ENCODE measurements at places on chromosomes 12 and 14.

DNA sequence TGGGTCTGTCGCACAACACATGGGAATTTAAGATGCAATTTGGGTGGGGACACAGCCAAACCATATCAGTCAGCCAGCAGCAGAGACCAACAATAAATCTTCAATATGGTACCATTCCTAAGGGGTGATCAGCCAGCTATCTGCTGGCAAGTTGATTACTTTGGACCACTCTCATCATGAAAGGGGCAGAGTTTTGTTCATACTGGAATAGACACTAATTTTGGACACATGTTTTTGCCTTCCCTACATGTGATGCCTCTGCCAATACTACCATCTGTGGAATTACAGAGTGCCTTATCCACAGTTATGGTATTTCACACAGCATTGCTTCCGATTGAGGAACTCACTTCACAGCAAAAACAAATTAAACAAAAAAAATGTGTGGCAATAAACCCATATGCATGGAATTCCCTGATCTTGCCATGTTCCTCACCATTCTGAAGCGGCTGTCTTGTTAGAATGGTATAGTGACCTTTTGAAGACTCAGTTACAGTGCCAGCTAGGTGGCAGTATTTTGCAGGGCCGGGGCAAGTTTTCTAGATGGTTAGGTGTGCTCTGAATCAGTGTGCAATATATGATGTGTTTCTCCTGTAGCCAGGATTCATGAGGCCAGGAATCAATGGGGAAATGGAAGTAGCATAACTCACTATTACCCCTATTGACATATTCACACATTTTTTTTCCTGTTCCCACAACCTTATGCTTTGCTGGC, 179.0 kb upstream of the IGF1 start:
- no peak for DNase-seq

- DNase-seq: peak; percentile 86
Observed at GRCh38 chr12:90938451-90938850, 16.5 kb downstream of the CCER1 start.

DNA sequence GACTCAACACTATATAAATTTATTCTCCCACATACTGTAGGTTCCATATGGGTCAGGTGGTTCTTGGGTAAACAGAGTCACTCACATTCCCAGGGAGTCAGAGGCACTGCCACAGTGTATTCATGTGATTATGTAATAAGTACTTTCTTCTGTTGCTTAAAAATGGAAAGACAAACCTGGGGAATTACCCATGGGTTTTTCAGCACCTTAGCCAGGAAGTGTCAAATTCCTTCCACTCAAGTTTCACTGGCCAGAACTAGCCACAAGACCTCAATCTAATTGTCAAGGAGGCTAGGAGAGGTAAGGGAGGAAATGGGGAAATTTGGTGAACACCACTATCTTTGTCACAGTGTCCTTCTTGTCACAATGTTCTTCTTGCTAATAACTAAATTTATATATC, 333.2 kb upstream of the MDGA2 start:
- DNase-seq: no peak

DNA sequence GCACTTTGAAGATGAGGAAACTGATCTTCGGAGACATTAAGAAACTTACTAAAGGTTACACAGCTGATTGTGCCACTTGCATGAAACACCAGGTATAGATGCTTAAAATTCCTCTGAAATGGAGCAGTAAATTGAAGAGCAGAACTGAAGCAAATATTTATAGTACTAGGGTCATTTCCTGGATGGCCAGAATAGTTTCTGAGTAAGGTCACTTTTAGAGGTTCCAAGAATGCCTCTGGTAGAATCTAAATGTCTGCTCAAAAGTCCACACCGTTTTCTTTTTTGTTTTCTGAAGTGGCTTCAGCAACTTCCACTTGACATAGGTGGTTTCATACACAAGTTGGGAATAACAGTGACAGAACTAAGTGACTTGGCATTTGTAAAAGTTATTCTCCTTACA, 19.4 kb downstream of the TPH2 start:
- DNase-seq: no peak

- no peak for DNase-seq
Observed at GRCh38 chr14:54329082-54329695, 67.6 kb upstream of the CDKN3 start.

DNA sequence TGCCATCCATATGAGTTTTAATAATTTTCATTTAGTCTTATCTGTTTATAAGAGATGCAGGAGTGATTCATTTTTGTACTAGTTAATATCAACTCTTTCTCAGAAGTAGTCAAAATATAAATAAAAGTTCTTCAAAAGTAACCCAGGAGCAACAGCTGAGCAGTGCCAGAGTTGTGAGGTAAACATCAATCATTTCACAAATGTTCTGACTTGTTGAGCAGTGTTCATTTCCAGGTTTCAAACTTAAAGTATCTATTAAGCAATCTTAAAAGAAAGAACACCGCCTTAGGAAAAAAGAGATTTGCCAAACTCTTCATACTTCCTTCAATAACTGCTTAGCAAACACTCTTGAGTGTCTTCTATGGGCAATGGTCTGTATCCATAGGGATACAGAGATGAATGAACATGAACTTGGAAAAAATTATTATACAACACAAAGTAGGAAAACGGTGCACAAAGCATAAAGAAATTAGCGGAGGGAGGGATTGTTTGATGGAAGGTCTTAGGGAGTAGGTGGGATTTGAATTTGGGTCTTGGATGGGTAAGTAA, 41.9 kb upstream of the POC1B start:
- DNase-seq: no peak

DNA sequence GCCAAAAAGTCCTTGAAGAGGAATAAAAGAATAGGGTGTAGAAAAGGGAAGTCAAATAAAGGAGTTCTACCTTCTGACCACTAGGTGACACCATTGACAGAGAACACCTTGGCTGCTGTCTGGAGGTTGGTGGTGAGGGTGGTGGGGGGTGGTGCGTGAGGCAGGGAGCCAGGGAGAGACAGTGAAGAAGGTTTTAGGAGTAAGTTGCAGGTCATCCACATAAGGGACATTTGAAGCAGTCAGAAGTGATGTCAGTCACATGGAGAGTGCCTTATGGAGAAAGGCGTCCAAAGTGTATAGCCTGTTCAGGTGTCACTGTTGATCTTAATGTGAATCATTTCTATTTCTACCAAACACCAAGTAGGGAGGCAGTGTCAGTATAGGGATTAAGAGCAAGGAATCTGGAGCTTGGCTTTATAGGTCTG, 279.3 kb upstream of the DDHD1 start:
- no peak for DNase-seq

DNA sequence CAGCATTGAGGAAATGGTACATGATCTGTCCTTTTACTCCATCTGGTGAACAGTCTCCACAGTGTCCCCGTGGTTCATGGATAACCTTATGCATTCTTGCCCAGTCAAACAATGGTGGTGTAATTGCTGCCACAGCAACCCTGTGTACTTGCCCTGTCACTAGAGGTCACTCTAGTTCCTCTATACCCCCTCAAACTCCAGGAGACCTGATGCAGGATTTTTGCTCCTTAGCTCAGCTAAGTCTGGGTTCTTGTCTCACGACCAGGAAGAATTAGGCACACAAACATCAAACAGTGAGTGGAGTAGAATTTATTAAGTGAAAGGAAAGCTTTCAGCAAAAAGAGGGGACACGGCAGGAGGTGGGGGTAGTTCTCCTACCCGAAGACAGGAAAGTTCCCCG, 24.7 kb upstream of the EEA1 start:
- no peak for DNase-seq

DNA sequence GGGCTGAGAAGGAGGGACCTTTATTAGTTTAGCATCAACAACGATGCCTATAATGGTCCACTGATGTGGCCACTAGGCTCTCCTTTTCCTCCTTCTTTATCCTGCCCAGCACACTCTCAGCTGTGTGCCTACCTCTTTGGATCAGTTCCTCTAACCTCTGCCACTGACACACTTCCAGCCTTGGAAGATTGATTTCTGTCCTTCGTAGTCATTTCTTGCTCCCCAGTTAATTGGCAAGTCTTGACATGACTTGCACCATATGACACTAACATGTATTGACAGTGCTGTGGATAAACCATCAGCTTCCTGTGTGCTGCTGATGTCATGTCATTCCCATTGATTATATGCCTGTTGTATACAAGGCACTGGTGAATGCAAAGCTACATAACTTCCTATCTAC, 90.2 kb upstream of the PLEKHG7 start:
- no peak for DNase-seq

DNA sequence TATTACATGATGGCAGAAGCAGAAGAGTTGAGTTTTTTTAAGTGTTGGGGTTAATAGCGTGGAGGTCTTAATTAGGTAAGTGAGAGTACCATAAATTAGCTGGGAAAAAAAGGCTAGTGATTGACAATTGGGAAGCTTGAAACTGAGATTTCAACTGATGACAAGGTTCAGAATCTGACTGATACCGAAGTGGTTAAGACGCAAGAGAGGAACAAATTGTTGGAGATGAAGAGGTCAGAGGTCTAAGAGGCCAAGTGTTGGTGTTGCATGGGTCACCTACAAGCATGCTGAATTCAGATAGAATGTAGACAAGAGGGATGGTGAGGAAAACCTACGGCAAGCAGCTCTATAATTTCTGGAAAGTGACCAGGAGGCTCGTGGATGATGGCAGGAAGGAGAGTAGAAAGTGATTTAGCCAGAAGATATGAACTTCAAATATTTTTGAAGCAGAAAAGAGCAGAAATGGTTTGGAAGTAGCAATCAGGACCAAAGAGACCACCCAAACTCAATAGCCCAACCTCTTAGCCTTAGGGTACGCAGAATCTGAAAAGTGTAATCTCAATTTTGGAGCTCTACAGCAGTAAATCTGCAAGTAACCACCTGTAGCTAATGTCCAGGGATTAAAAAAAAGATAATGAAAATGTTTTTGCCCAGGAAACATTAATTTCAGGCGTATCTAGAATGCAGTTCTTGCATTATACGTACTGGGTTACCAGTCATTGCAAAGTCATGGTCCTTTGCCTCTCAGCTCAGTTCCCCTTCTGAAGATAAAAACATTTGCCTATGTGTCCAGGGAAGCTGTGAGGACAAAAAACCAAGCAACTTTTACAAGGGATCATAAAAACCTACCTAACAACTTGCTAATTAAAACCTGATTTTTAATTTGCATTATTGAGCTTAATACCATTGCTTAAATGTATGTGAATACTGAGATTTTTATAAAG, 1.7 kb upstream of the TMPO start:
- no peak for DNase-seq

GRCh38 chr12:80017261-80017870, 82.0 kb upstream of the OTOGL start:
- DNase-seq: no peak

GRCh38 chr14:51079085-51079484, 15.8 kb downstream of the TRIM9 start:
- no peak for DNase-seq

Data from epithelial cell of proximal tubule (primary cell).